ENCODE measurements at places on chromosomes 2 and 18.

GRCh38 chr2:201643216-201643890 lies at the start of gene TMEM237:
Gene TMEM237 (minus strand): TSS chr2:201643503. CDS start chr2:201643400, 103 bp downstream.
- DNase-seq = no peak

- no peak for DNase-seq
Observed at GRCh38 chr2:124623560-124623959, 598.5 kb downstream of the CNTNAP5 start.

DNA sequence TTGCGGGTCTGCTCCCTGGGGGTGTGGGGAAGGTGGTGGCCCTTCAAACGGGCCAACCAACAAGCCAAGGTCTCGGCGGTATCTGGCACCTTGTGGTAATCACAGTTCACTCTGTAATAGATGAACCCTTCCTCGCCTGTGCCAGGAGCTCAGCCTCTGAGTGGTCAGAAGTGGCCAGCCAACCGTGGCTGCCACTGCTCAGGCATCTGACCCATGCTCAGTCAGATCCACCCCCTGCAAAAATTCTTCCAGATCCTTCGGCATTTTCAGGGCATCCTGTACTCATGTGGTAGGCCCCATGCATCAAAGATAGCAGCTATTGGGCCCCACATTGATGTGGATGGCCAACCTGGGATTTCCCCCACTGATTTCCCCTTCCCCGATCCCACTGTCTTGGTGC lies 39.6 kb upstream of the SERPINE2 start:
- DNase-seq = no peak

GRCh38 chr2:239498981-239499634 lies 98.3 kb upstream of the HDAC4 start:
- DNase-seq = no peak

GRCh38 chr2:108580050-108580449 lies 45.8 kb downstream of the LIMS1 start:
- no peak for DNase-seq

- DNase-seq = no peak
Observed at GRCh38 chr2:26840937-26841610, 6.9 kb upstream of the DPYSL5 start.

DNA sequence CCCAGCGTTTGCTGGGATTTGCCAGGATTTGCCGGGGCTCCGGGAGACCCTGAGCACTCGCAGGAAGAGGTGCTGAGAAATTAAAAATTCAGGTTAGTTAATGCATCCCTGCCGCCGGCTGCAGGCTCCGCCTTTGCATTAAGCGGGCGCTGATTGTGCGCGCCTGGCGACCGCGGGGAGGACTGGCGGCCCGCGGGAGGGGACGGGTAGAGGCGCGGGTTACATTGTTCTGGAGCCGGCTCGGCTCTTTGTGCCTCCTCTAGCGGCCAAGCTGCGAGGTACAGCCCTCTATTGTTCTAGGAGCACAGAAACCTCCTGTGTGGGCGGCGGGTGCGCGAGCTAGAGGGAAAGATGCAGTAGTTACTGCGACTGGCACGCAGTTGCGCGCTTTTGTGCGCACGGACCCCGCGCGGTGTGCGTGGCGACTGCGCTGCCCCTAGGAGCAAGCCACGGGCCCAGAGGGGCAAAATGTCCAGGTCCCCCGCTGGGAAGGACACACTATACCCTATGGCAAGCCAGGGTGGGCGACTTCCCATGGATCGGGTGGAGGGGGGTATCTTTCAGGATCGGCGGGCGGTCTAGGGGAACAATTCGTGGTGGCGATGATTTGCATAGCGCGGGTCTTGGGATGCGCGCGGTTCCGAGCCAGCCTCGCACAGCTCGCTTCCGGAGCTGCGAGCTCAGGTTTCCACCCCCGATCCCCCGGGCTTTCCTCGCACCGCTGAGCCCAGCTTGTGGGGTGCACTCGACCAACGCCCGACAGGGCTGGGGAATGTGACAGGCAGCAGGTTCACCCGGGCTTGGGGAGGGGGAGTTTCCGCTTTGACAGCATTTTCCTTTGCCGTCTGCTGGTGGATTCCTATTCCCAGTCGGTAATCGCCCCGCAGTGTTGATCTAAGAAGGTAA lies 2.8 kb downstream of the ONECUT2 start:
- DNase-seq = peak; percentile 16

- no peak for DNase-seq
Observed at GRCh38 chr2:219557791-219558785, 13.3 kb downstream of the OBSL1 start.

- peak; percentile 97 for DNase-seq
Observed at GRCh38 chr2:109213646-109214433, 84.8 kb downstream of the SH3RF3 start.

DNA sequence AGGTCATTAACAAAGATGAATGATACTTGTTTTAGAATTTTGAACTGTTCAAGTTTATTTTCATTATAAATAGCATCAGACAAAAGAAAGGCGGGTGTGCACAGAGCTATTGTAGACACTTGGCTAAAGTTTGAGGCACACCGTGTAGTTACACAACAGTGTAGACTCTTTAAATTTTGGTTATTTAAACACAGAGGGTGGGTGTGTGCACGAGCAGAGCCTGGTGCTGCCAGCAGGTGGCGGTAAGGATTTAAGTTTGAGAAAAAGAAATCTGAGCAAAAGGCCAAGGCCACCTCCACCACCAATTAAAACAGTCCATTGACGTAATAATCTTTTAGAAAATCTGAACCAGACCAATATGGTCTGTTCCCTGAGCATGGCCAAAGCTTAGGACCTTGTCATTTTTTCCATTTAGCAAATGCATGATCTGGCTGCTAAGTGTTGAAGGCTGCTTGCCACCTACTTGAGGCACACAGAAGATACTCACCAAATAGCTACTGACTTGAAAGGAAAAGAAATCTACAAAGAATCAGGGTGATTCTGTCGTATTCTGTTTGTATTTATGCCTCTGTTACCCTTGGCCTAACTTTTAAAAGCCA lies 14.3 kb downstream of the COPS7B start:
- peak; percentile 34 for DNase-seq

- no peak for DNase-seq
Observed at GRCh38 chr18:14936313-14936712, 188.3 kb downstream of the ANKRD30B start.

- no peak for DNase-seq
Observed at GRCh38 chr2:8151888-8152287, 530.0 kb upstream of the ID2 start.

DNA sequence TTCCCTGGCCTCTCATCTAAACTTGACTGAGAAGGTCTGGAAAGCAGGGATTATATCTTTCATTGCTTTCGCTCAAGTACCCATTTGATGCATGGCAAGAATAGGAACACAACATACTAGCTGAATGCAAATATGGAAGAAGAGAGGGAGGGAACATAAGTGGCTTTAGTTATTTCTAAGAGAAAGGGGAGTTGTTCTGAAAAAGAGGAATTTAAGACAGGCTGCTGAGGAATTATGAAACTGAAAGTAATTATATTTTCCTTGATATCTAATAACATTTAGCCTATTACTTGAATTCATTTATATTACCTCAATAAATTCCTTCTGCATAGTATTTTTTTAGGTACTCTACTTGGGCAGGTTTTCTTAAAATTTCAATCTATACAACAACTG lies 105.8 kb upstream of the TTN start:
- DNase-seq = no peak

GRCh38 chr2:232576995-232577394 lies 26.5 kb downstream of the EIF4E2 start:
- peak; percentile 42 for DNase-seq

GRCh38 chr2:58047373-58047935 lies 848 bp downstream of the VRK2 start:
- no peak for DNase-seq

- peak; percentile 97 for DNase-seq
Observed at GRCh38 chr2:32484937-32485336, 128.1 kb downstream of the BIRC6 start.

GRCh38 chr2:194661431-194661830 lies 995.6 kb upstream of the SLC39A10 start:
- no peak for DNase-seq

GRCh38 chr2:8178911-8179310 lies 502.9 kb upstream of the ID2 start:
- DNase-seq = no peak

DNA sequence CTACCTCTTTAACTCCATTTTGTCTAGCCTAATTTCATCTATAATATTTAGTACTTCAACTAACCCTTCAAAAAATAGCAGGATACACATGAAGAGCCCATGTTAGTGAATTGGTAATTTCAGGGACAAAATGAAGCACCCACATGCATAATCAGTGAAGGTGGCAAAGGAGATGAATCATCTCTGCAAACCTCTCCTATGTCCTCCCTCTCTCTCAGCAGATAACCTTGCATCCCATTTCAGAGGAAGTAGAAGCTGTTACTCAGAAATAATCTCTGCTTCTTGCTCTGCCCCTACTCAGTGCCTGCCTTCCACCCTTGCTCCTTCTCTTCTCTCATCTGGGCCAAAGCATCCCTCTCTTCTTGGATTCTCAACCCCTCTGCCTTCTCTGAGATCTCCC lies 60.2 kb upstream of the CAVIN2 start:
- DNase-seq = peak; percentile 23

DNA sequence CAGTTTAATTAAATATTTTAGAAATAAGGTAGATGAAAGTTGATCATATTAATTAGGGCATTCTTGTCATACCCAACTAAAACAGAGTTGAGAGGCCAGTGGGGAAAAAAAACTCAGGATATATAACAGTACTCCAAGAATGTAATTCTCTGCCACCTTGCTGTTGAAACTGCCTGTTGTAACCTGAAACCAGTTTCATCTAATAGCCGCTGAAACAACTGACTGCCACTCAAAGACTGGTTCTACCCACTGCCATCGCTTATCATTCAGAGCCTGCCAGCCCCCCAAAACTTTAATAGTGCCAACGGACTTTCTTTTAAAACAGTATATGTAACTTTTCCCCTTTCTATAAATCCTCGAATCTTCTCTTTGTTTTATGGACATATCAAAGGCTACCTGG lies 37.7 kb upstream of the FSIP2 start:
- no peak for DNase-seq

- DNase-seq = no peak
Observed at GRCh38 chr18:36328385-36328858, 30.9 kb downstream of the FHOD3 start.

- no peak for DNase-seq
Observed at GRCh38 chr2:107376909-107377308, 449.8 kb upstream of the RGPD4 start.

GRCh38 chr2:28828382-28828781 lies 17.7 kb downstream of the SPDYA start:
- peak; percentile 41 for DNase-seq

GRCh38 chr18:8063733-8064132 lies 496.6 kb downstream of the PTPRM start:
- DNase-seq = peak; percentile 27

DNA sequence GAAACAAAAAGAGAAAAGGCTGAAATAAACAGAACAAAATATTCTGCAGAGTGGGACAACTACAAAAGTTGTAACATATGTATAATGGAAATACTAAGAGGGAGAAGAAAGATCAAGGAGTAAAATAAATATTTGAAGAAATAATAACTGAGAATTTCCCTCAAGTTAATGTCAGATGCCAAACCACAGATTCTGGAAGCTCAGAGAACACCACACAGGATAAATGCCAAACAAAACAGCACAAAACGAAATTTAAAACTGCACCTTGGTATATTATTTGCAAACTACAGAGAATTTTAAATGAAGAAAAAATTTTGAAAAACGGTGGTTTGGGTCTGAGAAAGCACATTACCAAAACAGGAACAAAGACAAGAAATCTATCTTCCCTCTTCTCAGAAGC lies 1588.9 kb upstream of the TMEFF2 start:
- DNase-seq = no peak

DNA sequence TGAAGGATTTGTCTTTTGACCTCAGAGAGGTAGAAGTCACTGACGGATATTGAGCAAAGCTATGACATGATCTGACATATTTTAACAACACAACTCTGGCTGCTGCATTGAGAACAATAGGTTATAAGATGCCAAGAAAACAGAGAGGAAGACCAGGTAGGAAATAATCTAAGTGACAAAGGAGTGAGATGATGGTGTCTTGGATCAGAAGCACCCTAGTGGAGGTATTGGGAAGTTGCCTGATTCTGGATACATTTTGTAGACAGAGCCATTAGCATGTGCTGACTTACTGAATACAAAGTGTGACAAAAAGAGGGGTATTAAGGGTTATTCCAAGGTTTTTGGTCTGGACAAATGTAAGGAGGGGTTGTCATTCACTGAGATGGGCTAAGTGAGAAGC lies 1438.1 kb downstream of the DPP10 start:
- no peak for DNase-seq

DNA sequence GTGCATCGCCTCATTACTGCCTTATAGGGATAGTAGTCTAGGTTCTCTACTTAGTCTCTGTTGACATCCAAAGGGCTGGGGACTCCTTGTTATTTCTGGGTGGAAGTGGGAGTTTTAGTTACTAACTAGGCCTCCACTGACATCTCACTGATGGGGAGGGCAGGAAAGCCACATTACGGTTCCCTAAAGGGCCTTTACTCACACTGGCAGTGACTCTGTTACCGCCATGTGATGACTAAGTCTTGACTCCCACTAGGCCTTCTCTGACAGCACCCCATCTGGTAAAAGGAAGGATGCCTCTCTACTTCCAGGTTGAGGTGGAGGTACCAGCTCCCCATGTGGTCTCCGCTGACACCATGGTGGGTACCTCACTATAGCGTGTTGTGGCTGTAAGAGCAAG lies 14.0 kb upstream of the BCL2L11 start:
- no peak for DNase-seq

DNA sequence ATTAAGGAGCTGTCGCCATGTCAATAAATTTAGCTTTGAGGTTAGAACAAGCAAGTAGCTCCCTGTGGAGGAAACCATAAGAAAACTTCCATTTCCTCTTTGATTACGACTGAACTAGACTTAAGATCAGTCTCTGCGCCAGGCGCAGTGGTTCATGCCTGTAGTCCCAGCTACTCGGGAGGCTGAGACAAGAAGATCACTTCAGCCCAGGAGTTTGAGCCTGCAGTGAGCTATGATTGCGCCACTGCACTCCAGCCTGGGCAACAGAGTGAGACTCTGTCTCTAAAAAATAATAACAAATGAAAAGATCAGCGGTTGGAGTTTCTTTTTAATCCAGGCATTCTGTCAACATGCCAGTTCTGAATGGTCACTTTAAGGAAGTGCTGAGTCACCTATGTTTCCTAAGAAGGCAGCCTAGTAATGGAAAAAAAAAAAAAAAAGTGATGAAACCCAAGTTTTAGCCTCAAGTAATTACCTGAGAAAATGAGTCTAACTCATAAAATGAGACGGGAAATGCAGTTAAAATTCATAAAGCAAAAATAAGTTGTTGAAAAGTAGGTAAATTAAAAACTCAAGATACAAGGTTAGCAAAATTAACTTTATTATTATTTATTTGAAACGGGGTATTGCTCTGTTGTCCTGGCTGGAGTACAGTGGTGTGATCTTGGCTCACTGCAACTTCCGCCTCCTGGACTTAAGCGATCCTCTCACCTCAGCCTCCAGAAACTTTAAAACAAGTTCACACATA lies 10.2 kb downstream of the C18orf32 start:
- DNase-seq = peak; percentile 89

DNA sequence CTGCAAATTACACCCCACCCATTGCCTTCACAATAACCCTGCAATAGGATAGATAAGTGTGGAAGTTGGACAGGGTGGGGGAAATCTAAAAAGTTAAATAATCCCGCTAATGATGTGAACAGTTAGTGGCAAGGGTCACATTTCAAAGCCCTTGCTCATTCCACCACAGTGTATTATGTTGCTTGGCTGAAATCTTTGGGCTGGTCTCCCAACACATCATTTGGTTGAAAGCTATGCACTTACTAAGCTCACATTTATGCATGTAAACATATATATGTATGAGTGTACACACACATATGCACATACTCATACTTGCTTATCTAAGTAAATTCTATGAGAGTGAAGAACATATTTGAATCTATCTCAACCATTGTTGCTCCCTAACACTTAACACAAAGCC lies 197.8 kb downstream of the RDH14 start:
- peak; percentile 74 for DNase-seq

GRCh38 chr2:101697124-101698013 lies at the start of gene MAP4K4:
Gene MAP4K4 (plus strand): TSS chr2:101697707. CDS start chr2:101698081, 374 bp downstream.
- DNase-seq = peak; percentile 80
